DMS 273 treated with DMSO at 0.1 percent for 48 hours (cell line): ENCODE measurements at places on chromosomes 4 and X.

DNA sequence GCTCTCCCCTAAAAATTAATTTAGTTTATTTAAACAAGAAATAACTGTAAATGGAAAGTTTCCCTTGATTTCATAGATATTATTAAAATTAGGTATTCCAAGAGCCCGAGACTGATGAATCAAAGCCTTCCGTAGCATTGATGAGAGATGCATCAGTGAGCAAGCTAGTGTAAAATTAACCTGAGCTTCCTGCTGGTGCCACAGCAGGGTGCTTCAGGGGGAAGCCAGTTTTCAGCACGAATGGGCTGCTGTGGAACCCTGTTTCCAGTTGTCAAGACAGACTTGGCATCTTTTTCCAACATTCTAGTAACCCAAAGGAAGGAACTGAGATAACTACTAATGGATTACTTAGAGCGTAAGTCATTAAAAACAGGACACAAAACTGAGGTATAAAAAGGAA, 221.7 kb downstream of the RBMX2 start:
- no peak for DNase-seq

DNA sequence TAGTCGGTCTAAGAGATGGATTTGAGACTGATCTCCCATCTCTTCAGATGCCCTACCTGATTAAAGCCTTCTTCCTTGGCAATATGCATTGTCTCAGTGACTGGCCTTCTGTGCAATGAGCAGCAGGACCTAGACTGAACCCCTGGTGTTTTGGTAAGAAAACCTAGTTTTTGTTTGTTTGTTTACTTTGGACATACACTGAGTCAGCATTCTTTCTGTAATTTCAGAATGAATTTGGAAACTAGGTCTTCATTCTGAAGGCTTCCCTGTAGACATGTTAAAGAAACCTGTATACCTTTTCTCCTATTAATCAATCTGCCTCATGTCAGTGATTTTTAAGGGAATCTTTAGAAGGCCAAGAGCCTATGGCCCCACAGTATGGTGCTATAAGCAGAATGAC, 597.5 kb upstream of the HTR2C start:
- DNase-seq, result no peak

DNA sequence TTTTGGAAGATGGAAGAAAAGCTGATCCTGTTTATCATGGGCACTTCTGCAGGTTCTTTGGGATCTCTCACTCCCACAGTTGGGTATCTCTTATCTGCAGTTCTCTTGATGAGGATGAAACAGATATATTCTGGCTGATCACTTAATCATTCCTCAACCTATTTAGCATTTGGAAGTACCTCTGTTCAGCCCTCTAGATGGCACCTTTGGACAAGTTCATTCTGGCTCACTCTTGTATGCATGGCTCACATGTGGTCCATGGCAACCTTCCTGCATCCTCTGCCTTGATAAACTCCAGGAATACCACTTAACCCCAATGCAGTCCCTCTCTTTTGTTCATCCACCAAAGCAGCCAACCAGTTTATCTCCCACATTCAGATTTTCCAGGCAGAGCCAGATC, 74.2 kb downstream of the SMARCA5 start:
- DNase-seq, result no peak

DNA sequence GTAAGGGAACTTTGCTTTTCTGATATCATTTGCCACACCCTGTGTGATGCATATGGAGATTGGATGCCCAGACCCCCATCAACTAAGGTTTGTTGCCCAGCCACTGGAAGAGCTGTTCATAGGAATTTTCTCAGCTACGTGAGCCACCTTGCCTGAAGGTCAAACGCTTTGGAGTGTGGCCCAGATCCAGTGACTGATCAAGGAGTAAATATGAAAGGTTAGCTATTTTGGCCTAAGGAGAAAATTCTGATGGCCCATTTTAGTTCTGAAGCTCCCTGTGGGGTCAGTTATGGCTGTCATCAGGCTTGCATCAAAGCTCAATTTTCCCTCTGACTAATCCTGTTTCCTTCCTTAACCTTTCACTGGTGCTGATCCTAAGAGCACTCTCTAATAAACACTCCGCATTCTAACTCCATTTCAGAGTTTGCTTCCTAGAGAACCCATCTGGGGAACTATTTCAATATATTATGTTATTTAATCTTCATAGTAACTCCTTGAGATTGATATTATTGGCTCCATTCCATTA, 407.7 kb downstream of the SPRY1 start:
- DNase-seq, result no peak

- DNase-seq, result no peak
Observed at GRCh38 chr4:68218044-68218443, 27.4 kb downstream of the TMPRSS11B start.

GRCh38 chr4:150773729-150774449, 191.9 kb downstream of the MAB21L2 start:
- DNase-seq, result no peak

- no peak for DNase-seq
Observed at GRCh38 chr4:8737075-8737474, 134.6 kb downstream of the HMX1 start.

DNA sequence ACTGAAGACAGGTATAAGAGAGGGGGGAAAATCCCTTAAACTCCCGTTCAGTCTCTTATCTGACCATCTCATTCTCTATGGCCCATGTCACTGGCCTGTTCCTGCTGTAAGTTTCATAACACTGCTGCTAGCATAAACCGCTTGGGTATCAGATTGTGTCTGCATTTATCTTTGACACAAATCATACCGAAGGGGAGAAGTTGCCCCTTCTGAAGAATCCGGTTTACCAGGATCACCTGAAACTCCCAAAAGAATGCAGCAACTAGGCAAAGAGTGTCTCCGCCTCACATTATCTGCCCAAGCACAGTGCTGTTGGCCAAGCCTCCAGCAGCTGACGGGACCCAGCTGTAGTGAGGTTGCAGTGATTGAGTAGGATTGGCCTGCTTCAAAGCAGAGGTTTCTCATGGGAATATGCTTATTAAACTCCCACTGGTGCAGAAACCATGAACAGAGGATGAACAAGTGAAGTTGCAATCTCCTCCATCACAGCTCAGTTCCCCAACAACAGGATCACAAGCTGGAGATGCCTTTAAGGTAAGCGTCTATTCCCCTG, 71.3 kb upstream of the PUDP start:
- DNase-seq, result no peak

DNA sequence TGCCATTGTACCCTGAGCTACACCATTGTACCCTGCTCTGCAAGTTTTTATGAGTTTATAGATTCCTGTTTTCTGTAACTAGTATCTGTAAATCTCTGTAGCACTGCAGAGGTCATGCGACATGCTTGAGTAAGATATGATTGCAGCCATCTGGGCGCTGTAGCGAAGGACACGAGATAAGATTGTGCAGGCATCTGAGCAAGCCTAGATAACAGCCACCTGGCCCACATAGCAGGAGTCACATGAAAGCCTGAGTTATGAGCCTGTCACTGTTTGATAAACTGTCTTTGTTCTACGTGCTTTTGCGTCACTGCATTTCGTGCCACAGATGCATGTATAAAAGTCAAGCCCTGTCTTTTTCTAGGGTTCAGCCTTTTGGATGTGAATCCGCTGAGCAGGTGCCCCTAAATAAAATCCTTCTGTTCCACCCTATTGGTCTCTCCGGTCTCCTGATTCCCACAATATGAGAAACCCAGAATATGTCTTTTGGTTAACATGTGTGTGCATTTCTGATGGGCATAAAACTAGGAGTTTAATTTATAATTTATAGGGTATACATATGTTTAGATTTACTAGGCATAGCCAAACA, 327.6 kb upstream of the MAOA start:
- no peak for DNase-seq

- DNase-seq, result no peak
Observed at GRCh38 chrX:129495900-129496299, 27.4 kb downstream of the SMARCA1 start.

- DNase-seq, result no peak
Observed at GRCh38 chr4:84481860-84482245, 17.2 kb downstream of the NKX6-1 start.

- DNase-seq, result no peak
Observed at GRCh38 chr4:169399976-169400767, 129.4 kb upstream of the SH3RF1 start.

DNA sequence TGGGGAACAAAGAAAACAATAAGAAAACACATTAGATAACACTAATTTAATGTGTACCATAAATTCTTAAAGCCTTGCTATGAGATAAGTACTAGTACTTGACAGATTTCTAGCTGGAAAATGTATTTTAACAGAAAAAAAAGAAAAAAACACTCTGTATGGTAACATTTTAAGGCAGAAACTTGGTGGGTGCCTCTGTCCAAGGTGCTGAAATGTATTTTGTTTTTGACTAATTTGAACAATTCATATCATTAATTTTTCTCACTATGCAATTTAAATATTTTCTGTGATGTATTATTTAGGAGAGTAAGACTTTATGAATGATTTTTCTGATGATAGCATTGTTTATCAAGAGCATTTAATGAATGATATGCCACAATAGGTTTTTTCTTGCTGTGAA, 107.5 kb downstream of the GABRG1 start:
- DNase-seq, result no peak

- no peak for DNase-seq
Observed at GRCh38 chr4:138775890-138776289, 239.7 kb upstream of the NOCT start.

DNA sequence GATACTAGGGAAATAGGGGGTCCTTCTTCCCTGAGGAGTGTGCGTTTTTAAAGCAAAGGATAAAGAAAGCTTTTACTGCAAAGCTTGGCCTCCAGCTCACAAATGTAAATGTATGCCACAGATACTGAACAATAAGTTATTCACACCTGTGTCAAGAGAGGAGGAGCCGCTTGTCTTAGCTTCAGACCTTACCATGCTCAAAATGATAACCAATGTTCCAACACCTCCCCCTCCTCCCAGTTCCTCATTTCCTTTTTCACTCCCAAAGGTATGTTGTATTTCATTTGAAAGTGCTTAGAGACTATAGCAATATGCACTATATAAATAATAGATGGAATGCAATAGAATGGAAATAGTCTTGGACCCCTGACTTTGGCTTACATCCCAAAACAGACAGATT, 47.0 kb upstream of the RAPGEF2 start:
- no peak for DNase-seq

DNA sequence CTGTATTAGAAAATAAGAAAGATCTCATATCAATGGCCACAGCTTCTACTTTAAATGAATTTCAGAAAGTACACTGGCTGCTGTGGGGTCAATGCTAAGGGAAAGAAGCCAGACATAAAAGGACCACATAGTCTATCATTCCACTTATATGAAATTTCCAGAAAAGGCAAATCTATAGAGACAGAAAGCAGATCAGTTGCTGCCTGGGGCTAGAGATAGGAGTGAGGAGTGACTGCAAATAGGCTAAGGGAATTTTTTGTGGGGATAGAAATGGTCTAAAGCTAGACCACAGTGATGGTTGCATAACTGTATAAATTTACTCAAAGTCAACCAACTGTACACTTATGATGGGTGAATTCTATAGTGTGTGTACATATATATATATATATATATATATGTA, 8.3 kb downstream of the GAB3 start:
- no peak for DNase-seq

GRCh38 chr4:4862071-4862551, 2.6 kb downstream of the MSX1 start:
- DNase-seq, result no peak

DNA sequence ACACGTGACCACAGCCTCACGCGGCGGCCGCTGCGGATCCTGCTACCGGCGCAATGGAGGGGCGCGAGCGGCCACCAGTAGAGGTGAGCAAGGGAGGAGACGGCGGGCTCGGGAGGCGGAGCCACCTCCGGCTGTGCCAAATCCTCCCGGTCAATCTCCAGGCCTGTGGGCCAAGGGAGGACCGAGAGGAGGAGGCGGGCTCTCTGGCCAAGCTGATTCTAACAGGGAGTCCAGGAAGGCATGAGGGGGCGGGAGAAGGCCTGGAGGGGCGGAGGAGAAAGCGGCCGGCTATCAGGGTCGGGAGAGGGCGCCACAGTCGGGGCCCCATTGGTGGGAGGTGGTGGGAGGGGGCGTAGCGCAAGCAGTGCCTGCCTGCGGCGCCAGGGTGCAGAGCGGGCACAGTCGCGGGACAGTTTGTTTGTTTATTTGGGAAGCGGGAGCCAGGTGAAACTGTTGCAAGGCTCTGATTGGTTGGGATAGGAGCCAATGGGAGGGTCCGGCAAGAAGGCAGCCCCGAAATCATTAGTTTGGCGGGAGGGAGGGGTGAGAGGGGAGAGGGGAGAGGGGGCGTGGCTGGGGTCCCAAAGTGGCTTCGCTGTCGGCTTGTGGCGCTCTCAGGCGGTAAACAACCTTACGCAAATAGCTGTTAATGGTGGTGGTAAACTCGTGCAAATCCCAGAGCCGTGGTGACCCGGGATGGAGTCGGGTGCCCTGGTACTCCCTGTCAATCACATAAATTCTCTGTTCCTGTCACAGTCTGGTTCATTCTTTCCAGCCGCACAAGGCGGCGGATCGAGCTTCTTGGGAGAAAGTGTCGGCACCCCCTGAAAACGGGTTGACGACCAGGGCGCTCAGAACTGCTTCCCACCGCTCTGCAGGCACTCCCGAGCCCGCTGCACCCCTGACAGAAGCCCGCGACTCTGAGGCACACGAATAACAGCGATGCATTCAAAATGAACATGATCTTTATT, at the start of gene IRS4:
TSS of gene IRS4 (minus strand) at position 55 of the 971 bp plus-strand sequence.
- no peak for DNase-seq

DNA sequence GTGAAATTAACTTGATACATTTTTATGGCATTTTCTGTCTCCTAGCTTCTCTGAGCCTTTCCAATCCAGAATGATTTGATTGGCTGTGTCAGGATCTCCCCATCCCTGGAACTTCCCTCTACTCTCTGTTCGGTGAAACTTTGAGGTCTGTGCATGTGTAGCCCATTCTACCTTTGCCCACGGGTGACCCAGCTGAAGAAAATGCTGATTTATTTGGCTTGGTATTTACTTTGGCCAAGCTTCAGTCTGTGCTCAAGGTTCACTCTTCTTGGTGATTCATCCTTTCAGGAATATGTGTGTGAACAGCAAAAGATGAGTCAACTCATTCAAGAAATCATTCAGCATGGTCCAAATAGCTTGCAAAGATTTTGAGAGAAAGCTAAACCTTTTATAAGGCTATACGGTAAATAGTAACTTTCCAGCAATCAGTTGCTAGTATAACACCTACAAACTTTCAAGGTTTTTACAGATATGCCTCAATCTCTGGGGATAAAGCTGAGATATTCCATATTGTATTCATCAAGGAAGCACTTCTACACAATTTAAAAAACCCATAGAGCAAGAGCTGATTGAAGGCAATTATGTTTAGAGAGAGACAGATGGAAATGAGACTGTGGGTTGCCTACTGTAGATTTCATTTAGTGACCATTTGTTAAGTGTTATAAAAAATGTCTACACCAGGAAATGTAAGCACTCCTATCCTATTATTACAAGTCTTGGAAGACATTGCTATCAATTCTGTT, 233.9 kb upstream of the CXXC4 start:
- DNase-seq, result no peak

- no peak for DNase-seq
Observed at GRCh38 chr4:91734682-91735081, 569.1 kb upstream of the GRID2 start.
